ENCODE measurements at places on chromosomes 1 and 21.

GRCh38 chr1:31609514-31610118 is 7.9 kb upstream of the HCRTR1 start:
- DNase-seq, result no peak

DNA sequence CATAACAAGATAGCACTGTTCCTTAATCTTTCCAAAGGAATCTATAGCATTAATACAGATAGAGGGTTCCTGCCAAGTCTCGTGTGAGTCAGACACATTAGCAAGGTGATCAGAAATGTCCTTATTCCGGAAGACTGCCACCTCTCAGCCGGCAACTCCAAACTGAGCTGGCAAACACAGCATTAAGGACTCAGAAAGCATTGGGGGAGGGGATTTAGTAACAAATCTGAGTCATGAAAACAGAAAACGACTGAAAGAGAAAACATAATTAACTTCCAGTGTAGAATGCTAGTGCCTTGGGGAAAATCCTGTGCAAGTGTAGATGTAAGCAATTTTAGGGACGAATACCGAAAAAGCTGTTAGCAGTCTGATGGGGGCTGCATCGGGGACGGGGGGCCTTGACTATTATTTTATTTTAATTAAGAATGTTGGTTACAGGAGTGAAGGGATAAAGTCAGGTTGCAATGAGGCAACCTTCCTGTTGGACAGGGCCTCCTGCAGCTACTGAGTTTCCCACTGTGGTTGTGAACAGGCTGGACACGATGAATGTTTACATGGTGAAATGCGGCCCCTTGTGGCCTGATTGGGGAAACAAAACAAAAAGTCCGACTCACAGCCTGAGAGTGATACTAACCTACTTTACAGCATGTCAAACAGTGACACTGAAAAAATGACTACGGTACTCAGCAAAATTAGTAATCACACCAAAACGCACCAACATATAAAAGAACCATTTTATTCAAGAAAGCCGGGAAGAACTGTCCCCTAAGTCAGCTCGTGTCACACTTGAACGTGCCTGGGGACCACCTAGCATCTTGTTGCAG is 20.7 kb downstream of the MIS18A start:
- peak; percentile 81 for DNase-seq

GRCh38 chr21:42164064-42164789 is 54.7 kb upstream of the ABCG1 start:
- no peak for DNase-seq

- DNase-seq, result no peak
Observed at GRCh38 chr1:182869241-182869666, 30.1 kb downstream of the DHX9 start.

- DNase-seq, result peak; percentile 87
Observed at GRCh38 chr1:67897270-67897949, 64.1 kb upstream of the GNG12 start.

GRCh38 chr1:11352816-11353799 is 80.1 kb downstream of the UBIAD1 start:
- no peak for DNase-seq

DNA sequence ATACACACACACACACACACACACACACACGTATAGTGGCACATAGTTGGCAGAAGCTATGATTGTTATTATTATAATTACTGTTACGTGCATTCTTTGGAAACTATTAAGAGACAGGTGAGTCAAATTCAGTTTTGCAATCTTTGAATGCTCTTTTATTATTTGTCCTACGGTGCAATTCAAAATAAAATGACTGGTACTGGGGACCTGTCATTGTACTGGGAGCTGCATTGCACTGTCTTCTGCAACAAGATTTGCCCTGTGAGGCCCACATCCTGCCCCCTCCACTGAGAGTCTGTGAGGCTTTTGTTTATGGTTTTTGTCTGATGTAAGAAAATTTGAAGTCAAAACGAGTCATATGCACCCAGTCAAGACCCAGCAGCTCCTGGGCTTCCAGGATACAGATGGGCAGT is 1.9 kb downstream of the LY9 start:
- no peak for DNase-seq

DNA sequence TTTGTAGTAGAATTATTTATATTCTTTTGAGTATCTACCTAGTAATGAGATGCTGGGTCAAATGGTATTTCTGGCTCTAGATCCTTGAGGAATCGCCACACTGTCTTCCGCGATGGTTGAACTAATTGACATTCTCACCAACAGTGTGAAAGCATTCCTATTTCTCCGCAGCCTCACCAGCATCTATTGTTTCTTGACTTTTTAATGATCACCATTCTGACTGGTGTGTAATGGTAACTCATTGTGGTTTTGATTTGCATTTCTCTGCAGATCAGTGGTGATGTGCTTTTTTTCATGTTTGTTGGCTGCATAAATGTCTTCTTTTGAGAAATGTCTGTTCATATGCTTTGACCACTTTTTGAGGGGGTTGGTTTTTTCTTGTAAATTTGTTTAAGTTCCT is 15.3 kb upstream of the IL23R start:
- DNase-seq, result no peak

DNA sequence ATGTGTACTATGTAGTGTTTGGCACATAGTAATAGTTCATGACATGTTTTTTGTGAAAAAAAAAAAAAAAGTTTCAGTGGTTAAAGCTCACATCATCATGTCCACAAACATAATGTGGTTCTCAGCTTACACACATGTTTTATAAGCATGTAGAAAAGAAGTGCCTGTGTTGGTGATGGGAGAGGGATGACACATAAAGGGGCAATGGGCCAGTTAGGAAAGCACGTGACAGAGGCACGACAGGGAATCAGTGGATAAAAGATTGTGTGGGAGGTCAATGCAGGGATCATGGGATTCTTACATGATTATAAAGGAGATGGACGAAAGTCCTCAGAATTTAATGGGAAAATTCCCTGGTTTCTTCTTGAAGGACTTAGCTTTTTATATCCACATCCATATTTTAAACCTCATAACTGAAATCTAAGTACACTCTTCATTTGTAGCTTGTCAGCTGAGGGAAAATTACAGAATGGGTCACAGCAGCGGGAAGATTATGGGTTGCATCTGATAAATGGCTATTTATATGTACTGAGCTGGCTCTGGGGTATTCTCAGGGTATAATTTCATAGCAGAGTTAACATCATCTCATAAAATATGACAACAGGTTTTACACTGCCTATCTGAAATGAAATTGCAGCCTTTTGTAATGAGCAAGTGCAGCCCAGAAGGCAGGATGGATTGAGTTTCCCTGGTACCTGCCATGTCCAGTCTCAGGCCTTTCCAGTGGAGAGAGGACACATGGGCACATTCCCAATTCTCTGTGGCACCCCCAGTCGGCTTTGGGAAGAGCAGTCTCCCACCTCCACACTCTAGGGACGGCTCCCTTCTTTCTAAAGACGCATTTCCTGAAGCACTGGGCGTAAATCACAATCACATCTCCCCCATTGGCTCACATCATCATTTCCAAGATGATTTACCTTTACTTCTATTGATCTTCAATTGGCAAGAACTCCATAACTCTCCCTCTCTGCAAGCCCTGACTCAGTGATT is 42.3 kb upstream of the NHLH2 start:
- no peak for DNase-seq

GRCh38 chr1:82818586-82818985 is 1017.9 kb downstream of the ADGRL2 start:
- no peak for DNase-seq

- no peak for DNase-seq
Observed at GRCh38 chr21:41899426-41900202, 20.5 kb upstream of the PRDM15 start.

GRCh38 chr1:222417264-222417663 is 130.6 kb downstream of the HHIPL2 start:
- DNase-seq, result no peak

DNA sequence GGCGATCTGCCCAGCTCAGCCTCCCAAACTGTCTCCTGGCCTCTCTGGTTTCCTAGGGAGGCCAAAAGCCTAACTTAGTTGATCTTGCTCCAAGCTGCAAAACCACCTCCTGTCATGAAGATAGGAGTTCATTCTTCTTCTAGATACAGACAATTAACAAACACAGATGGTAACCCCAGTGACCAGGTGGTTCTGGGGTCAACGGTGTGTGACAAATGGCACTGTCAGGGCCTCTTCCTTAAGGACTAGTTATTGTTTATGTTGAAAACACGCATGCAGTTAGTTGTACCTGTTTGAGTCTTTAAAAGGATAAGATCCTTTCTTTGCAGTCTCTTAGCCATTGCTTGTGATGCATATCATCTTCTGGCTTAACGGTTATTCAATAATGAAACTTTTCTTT is 4.6 kb upstream of the UMODL1 start:
- no peak for DNase-seq

DNA sequence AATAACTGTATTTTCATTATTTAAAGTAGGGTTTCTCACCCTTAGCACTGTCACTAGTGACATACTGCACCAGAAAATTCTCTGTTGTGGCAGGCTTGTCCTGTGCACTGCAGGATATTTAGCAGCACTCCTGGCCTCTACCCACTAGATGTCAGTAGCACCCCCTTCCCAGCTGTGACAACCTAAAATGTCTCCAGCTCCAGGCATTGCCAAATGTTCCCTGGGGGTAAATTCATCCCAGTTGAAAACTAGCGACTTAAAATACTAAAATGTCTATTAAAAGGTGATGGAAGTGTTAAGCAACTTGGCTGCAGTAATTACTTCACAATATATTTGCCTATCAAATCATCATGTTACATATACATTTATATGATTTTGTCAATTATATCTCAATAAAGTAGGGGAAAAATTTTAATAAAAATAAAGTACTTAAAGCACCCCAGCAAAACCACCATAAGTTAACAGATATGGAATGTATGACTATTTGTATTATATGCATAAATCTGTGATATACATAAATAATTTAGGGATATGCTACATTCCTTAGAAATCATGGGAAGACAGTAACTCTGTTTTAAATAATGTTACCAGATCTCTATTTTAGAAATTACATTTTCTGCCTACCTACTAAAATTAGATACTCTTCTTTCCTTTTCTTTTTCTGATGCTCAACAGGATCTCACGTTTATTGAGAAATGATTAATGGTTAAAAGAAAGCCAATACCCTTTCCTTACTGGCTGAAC is 74.6 kb downstream of the ARID4B start:
- peak; percentile 71 for DNase-seq

GRCh38 chr1:53685272-53686051 is 53.5 kb downstream of the GLIS1 start:
- peak; percentile 41 for DNase-seq

DNA sequence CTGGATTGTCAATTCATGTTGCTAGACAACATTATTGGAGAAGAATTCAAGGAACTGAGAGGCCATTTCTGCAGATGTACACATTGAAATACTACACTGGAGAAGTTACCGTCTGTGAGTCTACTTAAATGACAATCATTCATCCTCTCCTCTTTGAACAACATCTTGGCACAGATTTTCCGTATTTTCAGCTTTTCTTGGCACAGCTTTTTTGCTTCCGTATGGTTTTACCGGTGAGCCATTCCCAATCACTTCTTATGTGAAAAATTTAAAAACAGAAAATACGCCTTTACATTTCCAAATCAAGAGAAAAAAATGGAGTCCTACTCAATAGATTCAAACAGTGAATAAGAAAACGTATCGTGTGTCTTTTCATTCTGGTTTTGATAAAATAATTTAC is 1493.7 kb downstream of the AMY1C start:
- DNase-seq, result no peak

DNA sequence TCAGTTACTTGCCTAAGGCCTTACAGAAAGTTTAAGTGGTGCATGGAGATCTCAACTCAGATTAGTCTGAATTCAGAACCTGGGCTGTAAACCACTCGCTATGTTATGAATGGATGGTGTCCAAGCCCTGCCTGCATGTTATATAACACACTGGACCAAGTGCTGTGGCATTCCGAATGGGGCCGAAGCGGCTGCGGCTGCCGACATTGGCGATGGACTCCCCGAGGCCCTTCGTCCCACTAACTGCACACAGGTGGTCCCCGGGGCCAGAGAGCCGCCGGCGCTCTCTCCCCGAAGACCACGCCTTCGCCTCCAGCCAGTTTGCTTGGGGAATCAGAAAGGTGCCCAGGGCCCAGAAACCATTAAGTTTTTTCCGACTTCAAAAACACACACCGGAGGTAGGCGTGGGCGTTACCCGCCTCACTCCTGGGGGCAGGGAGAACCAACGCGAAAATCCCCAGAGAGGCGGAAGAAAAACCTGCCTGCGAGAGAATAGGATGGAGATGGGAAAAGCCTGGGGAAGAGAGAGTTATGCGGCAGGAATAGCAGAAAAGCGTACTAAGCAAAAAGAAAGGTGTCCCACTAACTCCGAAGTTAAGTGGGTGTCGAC is 579 bp upstream of the TENT5C start:
- DNase-seq, result no peak

DNA sequence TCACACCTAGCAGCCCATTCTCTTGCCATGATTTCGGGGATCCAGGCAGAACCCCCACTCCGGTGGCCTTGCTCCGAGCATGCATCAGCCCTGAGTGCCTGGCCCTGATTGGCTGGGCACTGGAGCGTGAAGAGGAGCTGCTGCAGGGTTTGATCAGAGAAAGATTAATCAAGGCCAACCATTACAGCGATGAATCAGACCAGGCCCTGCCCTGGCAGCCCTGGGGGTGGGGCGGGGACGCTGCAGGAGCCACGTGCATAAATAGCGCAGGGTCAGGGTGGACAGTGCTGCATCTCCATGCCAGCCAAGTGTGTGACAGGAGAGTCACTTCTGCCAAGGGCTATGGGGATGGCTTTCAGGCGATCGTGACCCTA is 3.4 kb upstream of the FAM131C start:
- DNase-seq, result peak; percentile 42

DNA sequence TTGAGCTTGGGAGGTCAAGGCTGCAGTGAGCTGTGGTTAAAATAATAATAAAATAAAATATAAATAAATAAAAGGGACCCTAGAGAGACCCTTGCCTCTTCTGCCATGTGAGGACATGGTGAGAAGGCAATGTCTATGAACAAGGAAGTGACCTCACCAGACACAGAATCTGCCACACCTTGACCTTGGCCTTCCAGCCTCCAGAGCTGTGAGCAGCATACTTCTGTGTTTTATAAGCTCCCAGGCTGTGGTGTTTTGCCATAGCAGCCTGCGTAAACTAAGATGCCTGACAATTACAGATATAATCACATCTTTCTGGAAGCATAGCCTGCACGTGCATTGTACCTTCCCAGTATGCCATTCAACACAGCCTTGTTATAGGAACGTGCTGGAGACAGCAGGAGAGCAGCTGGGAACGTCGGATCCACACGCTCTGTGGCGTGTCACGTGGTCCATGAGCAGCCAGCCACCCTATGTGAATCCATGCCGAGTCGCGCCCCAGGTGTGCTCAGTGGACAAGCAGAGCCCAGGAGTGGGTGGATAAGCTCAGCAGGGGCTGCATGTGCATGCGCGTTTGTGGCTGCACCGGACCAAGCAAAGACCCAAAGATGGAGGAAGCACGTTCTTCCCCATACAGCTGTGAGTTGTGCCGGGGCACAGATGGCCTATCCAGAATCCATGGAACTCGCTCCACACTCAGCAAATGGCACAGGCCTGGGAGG is 17.8 kb downstream of the WNT9A start:
- DNase-seq, result no peak

GRCh38 chr1:15981679-15982078 is 5.8 kb upstream of the ZBTB17 start:
- no peak for DNase-seq

GRCh38 chr1:21350202-21350885 is 60.1 kb upstream of the ECE1 start:
- DNase-seq, result no peak
